ENCODE measurements at places on chromosomes 4 and X.
A peak's percentile ranks its signal among the peaks of the same experiment; 100 is the strongest.

GRCh38 chrX:135295238-135295943 is 13.9 kb upstream of the ETDC start:
- peak; percentile 39 for DNase-seq

DNA sequence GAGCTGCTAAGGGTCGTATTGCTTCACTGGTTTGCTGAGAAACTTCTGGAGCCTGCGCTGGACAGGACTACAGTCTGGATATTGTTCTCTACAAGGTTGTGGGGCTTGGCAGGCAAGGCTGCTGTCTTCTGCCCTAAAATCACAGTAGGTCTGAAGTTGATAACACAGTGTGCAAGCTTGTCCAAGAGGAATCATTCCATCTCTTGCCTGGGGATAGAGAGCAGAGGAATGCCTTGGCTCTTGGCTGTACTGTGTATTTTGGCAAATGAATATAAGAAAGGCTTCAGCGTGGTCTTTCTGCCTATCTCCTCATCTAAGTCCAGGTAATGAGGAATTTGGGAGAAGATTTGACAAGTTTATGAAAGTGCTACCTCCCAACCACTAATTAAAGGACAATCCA is 9.4 kb upstream of the RASL11B start:
- no peak for DNase-seq

- DNase-seq: no peak
Measured at GRCh38 chr4:965766-966134, 7.6 kb downstream of the DGKQ start.

DNA sequence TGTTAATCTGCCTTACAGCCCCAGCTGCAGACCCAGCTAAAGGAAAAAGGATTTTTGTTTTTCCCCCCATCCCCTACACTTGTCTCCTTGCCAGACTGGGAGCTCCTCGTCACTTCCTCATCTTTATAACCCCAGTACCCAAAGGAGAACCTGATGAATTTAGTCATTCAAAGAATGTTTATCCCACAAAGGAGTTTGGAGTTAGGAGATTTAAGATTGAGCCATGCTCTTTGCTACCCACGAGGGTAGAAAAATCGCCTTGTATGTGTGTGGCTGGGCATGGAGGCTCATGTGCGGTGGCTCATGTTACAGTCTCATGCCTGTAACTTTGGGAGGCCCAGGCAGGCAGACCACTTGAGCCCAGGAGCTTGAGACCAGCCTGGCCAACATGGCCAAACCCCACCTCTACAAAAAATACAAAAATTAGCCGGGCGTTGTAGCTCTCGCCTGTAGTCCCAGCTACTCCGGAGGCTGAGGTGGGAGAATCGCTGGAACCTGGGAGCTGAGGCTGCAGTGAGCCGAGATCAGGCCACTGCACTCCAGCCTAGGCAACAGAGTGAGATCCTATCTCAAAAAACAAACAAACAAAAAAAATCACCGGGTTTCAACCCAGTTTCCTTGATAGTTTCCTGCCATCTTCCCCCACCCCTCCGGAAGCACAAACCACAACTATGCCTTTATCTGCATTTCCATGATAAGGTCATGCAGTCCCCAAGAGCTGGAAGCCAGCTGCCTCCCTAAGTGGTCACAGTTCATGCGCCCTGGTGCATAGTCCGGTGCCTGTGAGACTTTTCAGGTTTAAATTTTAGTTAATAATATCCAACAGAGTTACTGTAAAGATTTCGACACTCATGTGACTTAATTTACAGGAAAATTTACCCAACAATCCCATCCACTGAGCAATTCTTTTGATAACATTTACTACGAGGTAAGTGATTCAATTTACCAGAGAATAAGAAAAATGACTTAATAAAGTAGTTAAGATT is 1.5 kb downstream of the CFAP97 start:
- DNase-seq: peak; percentile 42

DNA sequence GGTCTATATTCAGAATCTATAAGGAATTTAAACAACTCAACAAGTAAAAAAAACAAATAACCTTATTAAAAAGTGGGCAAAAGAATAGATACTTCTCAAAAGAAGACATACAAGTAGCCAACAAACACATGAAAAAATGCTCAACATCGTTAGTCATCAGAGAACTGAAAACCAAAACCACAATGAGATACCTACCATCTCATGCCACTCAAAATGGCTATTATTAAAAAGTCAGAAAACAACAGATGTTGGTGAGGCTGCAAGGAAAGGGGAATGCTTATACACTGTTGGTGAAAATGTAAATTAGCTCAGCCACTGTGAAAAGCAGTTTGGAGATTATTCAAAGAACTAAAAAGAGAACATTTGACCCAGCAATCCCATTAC is 201.6 kb downstream of the QDPR start:
- DNase-seq: peak; percentile 49

DNA sequence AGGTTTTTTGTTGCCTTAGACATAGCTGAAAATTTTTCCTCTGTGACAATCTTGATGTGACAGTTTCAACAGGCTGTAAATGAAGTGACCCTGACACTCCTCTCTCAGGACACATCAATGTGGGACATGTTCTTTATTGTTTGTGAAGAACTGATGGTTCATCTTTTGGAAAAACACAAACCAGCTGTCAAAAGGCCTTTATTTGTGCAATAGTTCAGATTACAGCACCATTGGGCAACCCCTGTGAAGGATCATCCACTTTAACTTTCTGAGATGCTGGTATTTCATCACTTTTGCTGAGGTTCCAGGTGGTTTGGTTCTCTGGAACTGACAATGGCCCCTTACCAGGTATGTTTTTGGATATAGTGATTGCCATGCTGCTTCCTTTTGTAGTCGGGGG is 40.3 kb downstream of the OSTC start:
- DNase-seq: no peak

DNA sequence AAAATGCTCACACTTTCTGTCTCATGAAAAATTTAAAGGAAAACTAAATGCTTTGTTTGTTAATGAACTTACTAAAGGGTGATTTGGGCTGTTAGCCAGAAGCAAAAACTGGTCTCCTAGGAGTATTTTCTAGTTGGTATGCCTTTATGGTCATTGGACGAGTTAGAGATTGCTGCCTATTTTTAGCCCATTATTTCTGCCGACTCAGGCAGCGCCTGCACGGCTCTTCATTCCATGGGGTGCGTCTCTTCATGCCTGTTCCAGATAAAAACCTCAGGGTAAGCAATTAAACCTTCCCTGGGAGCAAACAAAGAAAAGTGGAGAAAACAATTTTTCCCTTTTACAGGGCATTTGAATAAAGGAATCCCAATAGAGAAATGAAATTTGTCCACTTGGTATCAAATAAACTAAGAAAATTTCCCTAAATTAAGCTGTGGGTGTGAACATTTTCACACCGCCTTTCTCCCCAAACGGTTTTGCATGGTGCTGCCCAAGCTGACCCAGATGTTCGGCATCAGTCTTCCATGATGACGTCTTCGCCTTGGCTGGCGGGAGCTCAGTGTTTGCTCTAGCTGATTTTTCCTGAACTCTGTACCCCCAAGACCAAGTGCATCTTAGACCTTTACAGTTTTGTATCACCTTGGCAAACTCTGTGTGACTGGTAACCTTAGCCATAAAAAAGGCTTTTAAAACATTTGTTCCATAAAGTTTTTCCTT is 61.7 kb upstream of the ADGRG2 start:
- DNase-seq: no peak

DNA sequence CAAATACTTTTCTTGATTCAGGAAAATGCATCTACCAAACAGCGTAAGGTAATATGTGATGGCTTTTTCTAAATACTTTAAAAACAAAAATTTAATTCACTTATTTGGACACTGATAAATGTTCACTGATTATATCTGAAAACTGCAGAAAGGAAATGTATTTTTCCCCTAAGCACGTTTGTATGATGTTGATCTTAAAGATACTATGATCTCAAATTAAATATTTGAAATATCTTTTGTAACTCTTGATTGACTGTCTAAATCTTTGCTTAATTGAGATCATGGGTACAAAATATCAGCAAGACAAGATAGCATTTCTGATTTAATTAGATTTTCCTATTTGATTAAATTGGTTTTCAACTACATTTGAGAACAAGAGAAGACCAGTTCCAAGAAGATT is 281.0 kb upstream of the UGT8 start:
- no peak for DNase-seq

DNA sequence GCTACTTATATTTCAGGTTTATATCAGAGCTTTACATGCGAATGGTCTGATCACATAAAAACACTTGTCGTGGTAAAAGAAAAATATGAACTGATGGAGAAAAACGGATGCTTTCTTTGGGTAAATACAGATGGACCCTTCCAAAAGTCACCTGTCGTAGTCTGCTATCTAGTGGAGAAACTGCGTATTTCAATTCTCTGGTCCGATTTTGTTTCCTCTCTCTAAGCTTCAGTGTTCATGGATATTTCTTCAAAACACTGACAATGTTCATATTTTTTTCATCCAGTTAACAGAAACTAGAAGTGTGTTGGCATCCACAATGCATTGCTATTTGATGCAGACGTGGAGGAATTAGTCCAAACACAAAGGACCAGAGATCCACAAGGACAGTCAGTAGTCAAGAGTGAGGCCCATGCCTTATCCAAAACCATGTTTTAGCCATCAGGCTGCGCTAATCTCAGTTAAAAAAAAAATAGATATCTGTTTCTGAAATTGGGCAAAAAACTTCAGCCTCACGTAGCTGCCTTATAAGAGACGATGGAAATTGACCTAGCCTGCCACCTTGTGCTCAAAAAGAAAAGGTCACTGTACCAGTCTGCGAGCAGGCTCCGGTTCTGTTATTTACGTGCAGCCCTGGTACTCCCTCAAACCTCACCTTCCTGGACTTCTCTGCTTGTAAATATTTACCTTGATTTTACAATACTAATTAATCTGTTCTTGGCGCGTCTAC is 16.0 kb downstream of the MEPE start:
- DNase-seq: peak; percentile 56

- DNase-seq: no peak
Measured at GRCh38 chrX:41449131-41449530, 2.0 kb downstream of the NYX start.

GRCh38 chr4:141730805-141731204 is 94.4 kb downstream of the IL15 start:
- DNase-seq: peak; percentile 30

DNA sequence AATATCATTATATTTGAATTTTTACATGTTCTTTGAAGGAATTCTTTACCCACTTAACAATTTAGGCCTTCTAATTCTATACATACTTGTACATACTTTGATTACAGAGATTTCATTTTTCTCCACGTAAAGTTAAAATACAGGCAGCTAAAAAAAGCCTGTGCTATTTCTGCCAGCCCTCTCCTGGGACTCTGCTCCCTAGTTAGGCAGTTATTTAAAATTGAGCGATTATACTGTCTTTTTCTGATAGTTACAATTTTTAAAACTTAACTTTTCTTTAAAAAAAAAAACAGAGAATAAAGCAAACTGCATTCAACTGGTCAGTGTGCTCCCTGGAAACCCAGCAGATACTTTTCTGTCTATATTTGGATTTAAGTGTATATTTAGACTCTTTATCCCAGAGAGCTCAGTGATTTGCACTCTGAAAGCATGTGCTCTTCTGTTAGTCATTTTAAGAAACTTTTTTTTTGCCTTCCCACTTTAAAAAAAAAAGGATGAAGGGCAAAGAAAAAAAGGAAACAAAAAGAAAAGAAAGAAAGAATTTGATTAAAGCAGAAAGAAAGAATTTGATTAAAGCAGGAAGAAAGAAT is 18.1 kb upstream of the FAM241A start:
- peak; percentile 12 for DNase-seq

- peak; percentile 86 for DNase-seq
Measured at GRCh38 chr4:139419388-139419914, 34.5 kb upstream of the RAB33B start.

DNA sequence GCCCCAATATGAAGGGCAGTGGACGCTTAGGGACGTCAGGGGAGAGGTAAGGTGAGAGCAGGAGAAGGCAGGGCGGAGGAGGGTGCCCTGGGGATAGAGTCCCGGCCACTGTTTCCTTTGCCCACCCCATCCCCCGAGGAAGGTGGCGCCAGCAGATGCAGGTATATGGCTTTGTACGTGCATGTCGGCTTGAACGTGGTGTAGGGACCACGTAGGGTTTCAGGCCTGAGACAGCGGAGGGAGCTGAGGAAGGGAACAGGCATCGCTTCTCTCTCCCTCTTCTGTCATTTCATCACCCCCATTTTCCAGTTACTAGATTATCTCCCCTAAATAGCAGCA is 97.9 kb downstream of the PHKA2 start:
- no peak for DNase-seq

DNA sequence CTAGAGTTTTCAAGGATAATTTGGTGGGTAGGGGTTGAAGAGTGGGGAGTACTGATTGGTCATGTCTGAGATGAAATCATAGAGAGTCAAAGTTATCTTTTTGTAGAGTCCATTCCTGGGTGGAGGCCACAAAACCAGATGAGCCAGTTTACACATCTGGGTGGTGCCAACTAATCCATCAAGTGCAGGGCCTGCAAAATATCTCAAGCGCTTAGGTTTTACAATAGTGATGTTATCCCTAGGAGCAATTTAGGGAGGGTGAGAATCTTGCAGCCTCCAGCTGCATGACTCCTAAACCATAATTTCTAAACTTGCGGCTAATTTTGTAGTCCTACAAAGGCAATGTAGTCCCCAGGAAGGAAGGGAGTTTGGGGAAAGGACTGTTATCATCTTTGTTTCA is 988.3 kb upstream of the LCORL start:
- DNase-seq: no peak

DNA sequence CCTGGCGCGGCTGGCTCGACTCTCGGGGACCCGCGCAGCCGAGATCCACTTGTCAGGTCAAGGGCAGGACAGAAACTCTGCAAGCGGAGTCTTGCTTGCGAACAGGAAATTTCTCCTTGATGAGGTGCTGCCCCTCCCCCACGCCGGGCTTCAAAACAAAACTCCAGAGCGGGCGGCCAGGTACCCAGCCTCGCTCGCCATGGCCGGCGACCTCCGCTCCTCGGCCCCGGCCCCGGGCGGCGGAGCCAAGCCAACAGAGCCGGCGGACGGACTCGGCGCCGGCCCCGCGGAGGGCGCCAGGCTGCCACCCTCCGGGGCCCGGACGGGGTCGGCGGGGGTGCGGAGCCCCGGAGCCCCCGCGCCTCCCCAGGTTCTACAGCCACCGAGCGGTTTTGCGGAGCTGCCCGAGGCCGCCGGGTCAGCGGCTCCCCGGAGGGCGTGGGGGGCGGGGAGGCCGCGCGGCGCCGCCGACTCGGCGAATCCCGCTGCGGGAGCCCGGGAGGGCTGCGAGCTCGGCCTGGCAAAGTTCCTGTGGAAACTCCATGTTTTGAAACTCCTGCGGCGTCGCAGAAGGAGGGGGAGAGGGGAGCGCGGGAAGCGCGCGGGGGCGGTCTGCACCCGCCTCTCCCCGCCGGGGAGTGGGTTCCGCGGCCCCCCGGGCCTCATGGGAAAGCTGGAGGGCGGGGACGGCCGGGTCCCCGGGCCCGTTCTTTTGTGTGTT is 11.7 kb upstream of the BCOR start:
- DNase-seq: peak; percentile 55

Data from IMR-90 (cell line).